ENCODE measurements at places on chromosomes 6 and 20.

- no peak for DNase-seq
Observed at GRCh38 chr6:147561726-147562125, 53.2 kb downstream of the SAMD5 start.

DNA sequence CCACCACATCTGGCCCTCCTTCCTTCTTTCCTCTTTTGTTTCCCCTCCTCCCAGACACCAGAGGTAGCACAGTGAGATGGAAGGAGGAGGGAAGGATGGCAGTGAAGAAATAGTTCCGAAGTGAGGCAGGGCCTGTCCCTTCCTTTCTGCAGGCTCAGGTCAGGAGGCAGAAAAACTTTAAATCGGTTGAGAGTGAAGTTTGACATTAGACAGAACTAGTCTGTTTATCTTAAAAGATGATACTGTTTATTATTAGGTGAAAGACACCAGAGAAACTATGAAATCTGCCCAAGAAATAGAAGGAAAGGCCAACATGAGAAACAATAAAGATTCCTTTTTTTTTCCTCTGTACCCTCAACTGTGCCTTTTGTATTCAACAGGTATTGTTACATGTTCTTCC lies 670.3 kb downstream of the UTRN start:
- DNase-seq = no peak

DNA sequence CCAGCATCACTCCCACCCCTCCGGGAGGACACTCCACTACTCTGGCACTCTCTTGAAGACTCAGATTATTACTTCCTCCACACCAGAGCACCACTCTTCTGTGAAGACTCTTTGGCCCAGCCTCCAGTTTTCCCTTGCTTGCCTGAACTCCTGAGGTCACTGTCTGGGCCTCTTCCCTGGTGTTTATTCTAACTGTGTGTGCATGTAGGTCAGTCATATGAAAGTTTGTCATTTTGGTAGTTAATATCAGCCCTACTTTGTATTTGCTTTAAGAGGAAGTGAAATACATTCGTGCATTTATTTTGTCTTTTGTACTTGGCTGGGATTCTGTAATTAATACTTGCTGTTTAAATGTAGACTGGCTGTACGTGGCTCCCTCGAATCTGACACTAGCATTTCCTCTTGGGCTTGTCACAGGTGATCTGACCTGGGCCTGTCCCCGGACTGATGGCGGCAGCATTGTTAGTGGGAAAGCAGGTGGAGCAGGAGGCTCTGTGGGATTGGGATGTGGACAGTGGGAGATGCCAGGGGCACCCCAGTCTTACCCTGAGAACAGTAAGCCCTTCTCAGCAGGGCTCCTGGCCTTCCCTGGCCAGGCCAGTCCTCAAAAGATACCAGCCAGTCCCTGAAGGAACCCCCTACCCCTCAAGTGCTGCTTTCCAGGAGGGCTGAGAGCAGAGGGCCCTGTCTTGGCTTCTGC lies 350.5 kb downstream of the CDC5L start:
- DNase-seq = no peak

GRCh38 chr6:148247386-148248063 lies 95.1 kb upstream of the SASH1 start:
- no peak for DNase-seq
